DMS153 (cell line): ENCODE measurements at places on chromosomes 13 and 19.
A peak's percentile ranks its signal among the peaks of the same experiment; 100 is the strongest.

DNA sequence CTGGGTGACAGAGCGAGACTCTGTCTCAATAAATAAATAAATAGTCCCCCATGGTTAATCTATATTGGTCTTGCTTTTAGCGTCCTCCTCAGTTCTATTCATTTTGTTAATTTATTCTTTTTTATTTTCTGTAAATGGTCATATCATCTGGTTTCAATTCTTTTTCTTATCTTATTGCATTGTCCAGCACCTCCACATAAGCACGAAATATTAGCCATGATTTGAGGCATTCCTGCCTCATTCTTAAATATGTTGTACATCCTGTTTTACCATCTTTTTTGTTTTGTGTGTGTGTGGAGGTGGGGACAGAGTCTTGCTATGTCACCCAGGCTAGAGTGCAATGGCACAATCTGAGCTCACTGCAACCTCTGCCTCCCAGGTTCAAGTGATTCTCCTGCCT, 24.6 kb upstream of the CCDC124 start:
- no peak for DNase-seq

- DNase-seq: no peak
These were observed 84.9 kb downstream of the ZIC5 start for GRCh38 chr13:99886706-99887105.

GRCh38 chr13:74132776-74133656, 1.2 kb downstream of the KLF12 start:
- DNase-seq: no peak

DNA sequence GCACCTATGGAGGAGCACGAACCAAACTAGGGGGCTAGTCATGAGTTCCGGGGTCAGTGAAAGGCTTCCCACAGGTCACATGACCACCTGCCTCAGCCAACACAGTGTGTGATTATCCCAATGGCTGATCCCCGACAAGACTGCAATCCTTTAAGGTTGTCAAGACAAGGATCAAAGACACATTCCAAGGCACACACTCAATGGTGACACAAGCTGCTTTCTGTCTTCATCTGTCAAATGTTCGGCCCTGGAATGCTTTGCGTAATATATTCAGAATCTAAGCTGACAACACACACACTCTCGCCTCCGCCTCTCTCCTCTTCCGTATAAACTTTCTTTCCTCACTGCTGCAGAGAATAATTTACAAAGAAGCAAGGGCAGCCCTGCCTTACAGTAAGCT, 11.7 kb downstream of the RANBP3 start:
- no peak for DNase-seq

DNA sequence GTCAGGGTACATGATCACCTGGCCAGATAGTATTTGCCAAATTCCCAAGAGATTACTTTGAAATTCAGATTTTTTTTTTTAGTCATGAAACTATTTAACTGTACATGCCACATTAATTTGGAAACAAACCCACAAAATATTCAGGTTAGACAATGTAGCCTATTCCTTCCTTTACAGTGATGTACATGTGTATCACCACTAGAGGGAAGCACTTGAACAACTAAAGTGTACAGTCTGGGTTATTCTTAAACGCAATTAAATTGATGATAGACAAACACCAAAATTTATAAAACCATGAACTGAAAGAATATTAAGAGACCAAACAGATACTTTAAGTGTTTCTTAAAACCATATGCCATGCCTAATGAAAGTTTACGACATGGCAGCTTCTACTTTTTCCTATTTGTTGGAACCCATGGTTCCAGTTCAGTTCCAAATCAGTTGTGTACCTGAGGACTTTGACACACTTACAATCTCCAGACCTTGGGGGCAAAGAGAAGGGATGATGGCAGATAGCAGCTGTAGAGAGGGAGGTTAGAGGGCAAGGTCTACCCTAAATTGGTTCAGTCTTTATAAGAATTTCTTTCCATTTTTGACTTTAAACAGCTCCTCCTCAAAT, 52.8 kb downstream of the TNFSF13B start:
- peak; percentile 5 for DNase-seq

- no peak for DNase-seq
These were observed 19.2 kb downstream of the HS6ST3 start for GRCh38 chr13:96109125-96109524.

GRCh38 chr13:74158571-74159352, 24.6 kb upstream of the KLF12 start:
- no peak for DNase-seq

- no peak for DNase-seq
These were observed 8.8 kb upstream of the CACNG6 start for GRCh38 chr19:53982611-53983010.

DNA sequence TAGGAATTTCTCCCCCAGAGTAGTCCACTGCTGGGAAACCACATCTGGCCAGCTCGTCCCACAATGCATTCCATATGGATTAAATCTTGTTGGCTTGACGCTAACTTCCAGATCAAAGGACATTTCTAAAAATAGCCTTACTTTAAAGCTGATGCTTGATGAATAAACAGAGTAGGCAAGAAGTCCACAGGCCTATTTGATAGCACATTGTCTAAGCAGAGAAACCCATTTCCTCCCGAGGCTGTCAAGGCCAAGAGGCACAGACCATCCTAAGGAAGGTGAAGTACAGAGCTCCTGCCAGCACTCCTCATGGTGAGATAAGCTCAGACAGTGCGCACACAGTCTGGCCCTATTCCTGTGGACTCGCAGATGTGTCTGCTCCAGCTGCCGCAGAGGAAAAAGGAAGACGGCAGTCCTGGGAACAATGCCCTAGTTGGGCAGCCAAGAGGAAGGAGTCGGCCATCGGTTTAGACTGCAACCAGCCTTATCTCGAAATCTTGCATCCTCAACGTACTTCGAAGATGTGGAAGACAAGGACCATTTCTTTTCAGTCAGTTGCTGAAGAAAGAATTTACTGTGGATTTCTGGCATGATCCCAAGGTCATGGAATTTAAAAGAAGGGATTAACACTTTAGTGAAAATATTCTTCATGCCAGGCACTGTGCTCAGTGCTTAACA, 156.8 kb downstream of the RGCC start:
- no peak for DNase-seq

GRCh38 chr13:65594298-65594781, 1635.8 kb downstream of the PCDH9 start:
- DNase-seq: no peak

DNA sequence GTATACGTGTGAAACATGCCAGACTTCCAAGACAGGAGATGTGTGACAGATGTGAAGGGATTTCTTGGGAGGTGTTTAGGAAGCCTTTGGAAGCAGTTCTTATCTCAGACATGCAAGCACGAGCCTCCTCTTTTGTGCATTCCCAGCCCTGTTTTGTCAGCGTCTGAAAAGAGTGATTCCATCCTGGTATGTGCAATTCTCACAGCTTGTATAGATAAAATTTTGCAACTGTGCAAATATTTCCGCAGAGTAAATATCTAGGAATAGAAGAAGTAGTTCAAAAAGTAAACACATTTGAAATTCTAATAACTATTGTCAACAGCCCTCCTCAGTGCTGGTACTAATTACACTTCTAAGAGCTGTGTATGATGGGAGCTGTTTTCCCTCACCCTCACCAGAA, 72.3 kb upstream of the C1QTNF9B start:
- no peak for DNase-seq

- DNase-seq: no peak
These were observed 74.3 kb upstream of the ATP12A start for GRCh38 chr13:24605923-24606372.

GRCh38 chr19:46381346-46381745, 32.0 kb downstream of the CCDC8 start:
- DNase-seq: no peak

- no peak for DNase-seq
These were observed 1.7 kb downstream of the PDE4A start for GRCh38 chr19:10422046-10422461.

DNA sequence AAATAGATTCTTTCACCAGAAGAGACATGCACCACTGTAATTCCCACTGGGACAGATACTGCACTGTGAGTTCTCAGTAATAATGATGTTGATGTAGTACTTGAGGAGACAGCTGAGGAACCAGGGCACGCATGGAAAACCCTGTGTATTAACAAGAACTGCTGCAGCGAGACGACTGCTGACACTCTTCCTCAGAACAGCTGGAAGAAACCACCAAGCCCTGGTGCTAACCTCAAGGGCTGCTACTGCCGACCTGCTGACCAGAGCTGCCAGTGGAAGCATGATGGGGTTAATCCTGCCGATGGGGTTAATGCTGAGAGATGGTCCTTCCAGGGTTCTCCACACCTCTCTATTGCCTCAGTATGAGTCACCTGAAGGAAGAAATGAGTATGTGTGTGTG, 45.6 kb downstream of the EDNRB start:
- no peak for DNase-seq

DNA sequence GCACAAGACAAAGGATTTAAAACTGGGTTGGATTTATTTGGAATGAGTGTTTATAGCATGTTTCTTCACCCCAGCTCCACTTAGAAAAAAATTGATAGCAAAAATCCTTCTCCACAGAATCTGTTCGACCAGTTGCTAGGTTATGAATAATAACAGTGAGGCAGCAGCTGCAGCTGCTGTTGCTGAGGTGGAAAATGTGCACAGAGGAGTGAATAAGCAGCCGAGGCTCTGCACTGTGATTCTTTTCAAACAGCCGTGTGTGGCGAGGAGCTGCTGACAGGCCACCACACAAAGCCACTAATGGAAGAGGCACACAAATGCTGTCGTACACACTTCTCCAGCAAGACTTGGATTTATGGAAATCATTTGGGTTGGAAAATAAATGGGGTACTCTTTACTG, 6.4 kb upstream of the RASL11A start:
- DNase-seq: peak; percentile 66
